ENCODE measurements at places on chromosomes 7 and 10. TPM values are rescaled to one million over a fixed set of nuclear protein-coding genes. Genes with fewer than 3 reads are reported as not detected.
A peak's percentile ranks its signal among the peaks of the same experiment; 100 is the strongest.

The PFKP gene
- 2.9 TPM for total RNA-seq

The NANOS1 gene
- total RNA-seq: 0.35 TPM

The KIAA1217 gene
- total RNA-seq: 13.4 TPM

The CDH23 gene
- total RNA-seq: 3.3 TPM

DNA sequence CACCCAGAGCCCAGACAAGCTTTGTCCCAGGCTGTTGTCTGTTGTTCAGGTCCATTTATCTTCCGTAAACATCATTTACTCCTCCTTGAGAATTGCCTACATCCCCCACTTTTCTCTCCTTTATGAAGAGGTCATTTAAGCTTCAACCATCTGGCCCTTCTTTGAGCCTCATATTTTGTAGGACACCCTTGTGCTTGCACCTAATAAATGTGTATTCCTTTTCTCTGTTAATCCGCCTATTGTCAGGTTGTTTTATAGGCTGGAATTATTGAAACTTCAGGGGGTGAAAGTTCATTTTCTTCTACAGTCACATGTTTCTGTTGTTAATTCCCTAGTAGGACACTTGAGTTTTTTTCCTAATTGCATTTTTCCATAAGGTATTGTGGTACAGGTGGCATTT lies 19.6 kb upstream of the CTTNBP2 start:
- H3K36me3 ChIP-seq: no peaks in the 10 kb centered on the region
- no peak for DNase-seq

DNA sequence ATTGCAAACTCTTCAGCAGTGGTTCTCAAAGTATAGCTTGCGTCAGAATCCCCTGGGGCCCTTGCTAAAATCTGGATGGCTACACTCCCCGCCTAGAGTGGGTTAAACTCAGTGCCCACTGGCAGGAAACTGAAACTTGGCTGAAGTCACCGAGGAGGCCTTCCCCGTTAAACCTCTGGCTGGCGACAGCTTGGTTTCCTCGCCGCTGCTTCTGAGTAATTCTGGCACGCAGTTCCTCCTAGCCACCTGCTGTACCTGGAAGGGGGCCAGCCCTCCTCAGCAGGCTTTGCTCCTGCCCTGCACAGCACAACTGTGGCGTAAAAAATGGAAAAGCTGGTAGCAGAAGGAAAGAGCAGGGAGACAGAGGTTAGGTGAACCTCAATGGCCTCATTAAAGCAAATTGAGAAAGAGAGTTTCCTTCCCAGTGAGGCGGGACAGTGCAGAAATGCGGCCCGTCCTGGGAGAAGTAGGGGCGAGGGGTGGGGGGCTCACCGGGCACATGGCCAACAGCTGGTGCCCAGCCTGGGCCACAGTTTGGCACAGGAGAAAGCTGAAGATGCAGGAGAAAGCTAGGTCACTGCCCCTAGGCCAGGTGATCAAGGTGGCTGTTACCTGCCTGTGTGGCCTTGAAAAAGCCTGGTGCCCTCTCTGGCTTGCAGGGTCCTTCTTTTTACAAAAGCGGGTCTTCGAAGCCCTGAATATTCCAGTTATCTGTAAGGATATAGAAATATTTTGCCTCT lies 46.6 kb downstream of the ALOX5 start:
- no peak overlapping the region for H3K4me3 ChIP-seq
- DNase-seq: peak; percentile 74
- no peaks in the 10 kb centered on the region for H3K36me3 ChIP-seq
- no peaks in the 10 kb centered on the region for H3K27me3 ChIP-seq
- H3K4me1 ChIP-seq: no peaks in the 10 kb centered on the region

DNA sequence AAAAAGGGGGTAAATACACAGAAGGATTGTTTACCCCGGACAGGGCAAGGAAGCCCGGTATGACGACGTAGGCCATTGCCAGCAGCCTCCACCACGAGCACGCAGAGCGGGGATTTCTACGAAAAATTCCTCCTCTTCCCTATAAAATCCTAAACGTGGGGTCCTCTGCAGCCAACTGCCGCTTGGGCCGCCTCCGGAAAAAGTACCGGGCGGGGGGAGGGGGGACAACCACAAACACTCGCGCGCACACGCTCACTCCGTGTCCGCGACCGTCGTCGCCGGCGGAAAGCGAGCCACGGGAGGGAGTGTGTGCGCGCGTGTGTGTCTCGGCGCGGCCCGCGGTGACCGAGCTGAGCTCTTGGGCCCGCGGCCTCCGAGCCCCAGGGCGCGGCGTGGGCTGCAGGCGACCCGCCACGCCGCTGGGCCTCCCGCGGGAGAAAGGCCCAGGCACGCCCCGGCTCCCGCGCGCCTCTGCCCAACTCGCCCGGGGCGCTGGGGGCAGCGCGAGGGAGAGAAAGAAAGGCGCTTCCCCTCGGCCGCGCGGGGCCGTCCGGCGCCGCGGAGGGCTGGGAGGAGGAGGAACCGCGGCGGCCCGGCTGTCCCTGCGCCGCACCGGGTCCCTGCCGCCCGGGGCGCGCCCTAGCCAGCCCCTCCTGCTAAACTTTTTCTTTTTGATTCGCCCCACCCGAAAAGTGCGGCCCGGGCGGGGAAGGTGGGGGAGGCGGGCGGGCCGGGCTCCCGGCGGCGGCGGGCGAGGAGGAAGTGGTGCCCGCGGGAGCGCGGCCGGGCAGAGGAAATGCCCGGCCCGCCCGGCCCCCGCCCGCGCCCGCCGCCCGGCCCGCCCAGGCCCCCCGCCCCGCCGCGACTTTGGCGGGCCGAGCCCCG lies 1.5 kb downstream of the CTBP2 start:
- DNase-seq: peak; percentile 60
- H3K27ac ChIP-seq: peak overlapping the region; percentile 91
- no peaks in the 10 kb centered on the region for H3K36me3 ChIP-seq
- peaks cover 35% of the 10 kb centered on the region for H3K27me3 ChIP-seq

DNA sequence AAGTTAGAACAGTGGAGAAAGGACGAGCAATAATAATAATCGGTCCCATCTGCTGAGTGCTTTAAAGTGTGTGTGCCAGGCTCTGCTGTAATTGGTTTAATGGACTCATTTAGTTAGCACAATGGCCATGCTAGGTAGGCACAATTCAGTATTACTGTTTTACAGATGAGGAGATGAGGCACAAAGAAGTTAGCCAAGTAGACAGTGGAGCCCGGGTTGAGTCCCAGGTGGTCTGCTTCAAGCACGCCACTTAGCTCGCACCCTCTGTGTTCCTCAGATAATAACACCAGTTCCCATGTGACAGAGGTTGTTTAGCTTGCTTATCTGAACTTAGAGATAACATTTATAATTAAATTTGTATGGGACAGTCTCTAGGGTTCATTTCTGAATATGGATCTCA lies 101.6 kb upstream of the GJD4 start:
- DNase-seq: no peak
- no peaks in the 10 kb centered on the region for H3K27me3 ChIP-seq
- H3K4me1 ChIP-seq: no peaks in the 10 kb centered on the region
- no peak overlapping the region for H3K4me3 ChIP-seq

- no peaks in the 10 kb centered on the region for H3K36me3 ChIP-seq
- H3K27me3 ChIP-seq: no peaks in the 10 kb centered on the region
- DNase-seq: no peak
- H3K4me3 ChIP-seq: no peak overlapping the region
- H3K27ac ChIP-seq: no peak overlapping the region
- no peaks in the 10 kb centered on the region for H3K4me1 ChIP-seq
These were observed 303.5 kb downstream of the KLF6 start for GRCh38 chr10:3481496-3481895.

DNA sequence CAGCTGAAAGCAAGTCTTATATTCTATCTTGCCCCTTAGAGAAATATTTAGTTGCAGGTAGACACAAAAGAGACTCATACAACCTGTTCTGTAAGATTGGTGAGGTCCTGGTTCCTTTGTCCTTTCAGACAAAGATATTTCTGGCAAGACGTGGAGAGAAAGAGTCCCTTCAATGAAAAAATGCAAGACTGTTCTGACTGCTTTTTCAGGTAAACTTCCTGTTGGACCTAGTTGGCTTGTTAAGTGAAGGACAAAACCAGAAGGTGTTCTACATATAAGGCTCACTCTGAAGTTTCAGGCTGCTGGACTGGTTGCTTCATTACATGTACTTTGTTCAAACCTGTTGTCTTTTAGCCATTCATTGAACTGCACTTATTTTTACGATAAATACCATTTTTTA lies 119.0 kb upstream of the PTPRZ1 start:
- H3K4me1 ChIP-seq: no peaks in the 10 kb centered on the region
- no peak overlapping the region for H3K27ac ChIP-seq
- H3K27me3 ChIP-seq: no peaks in the 10 kb centered on the region
- H3K4me3 ChIP-seq: no peak overlapping the region

GRCh38 chr10:86779220-86780017 lies 23.0 kb downstream of the BMPR1A start:
- H3K36me3 ChIP-seq: no peaks in the 10 kb centered on the region
- H3K4me1 ChIP-seq: peaks cover 4% of the 10 kb centered on the region
- H3K27me3 ChIP-seq: no peaks in the 10 kb centered on the region
- no peak overlapping the region for H3K27ac ChIP-seq
- no peak overlapping the region for H3K4me3 ChIP-seq

- no peak overlapping the region for H3K27ac ChIP-seq
- DNase-seq: no peak
- H3K27me3 ChIP-seq: no peaks in the 10 kb centered on the region
These were observed 70.6 kb downstream of the NEURL1 start for GRCh38 chr10:103564116-103564501.

GRCh38 chr10:95291365-95292039 lies 699 bp upstream of the PDLIM1 start:
- H3K4me1 ChIP-seq: no peaks in the 10 kb centered on the region
- no peaks in the 10 kb centered on the region for H3K27me3 ChIP-seq
- no peaks in the 10 kb centered on the region for H3K36me3 ChIP-seq
- H3K4me3 ChIP-seq: peak overlapping the region; percentile 81

GRCh38 chr10:56547163-56547562 lies 186.1 kb upstream of the ZWINT start:
- no peak overlapping the region for H3K27ac ChIP-seq
- no peaks in the 10 kb centered on the region for H3K27me3 ChIP-seq

DNA sequence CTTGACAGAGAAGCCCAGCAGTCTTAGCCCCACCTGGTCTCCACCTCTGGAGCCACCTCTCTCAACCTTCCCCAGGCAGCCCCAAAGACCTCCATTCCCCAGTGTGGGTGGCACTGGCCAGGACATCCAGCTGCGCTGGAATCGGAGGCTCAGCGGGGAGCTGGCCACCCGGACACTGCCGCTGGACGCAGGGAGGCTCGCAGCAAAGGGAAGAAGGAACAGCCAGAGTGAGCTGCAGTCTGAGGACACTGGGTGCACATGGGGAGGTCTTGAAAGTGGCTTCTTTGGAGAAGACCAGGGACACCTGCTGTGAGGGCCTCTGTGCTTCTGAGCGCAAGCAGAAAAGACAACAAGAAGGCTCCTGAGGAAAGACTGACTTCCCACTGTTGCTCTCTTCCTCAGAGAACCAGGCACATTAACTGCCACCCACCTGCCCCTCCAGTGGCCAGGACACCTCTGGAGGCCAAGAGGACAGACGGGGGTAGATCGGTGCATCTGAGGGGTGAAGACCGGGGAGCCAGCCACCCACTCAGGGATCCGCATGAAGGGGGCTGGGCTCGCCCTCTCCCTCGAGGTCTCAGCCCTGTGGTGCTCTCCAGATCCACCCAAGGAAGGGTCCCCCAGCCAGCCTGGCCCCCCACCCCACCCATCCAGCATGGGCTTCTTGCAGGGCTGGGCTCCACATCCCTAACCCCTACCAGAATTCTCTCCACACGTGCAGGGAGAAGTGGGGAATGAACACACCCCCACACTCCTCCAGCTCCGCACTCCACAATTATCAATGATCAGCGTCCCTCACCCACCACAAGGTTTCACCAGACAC lies 1.8 kb downstream of the CAMK2B start:
- DNase-seq: no peak
- H3K27me3 ChIP-seq: no peaks in the 10 kb centered on the region
- H3K4me1 ChIP-seq: peaks cover 21% of the 10 kb centered on the region
- no peak overlapping the region for H3K4me3 ChIP-seq
- peak overlapping the region; percentile 32 for H3K27ac ChIP-seq
- H3K36me3 ChIP-seq: no peaks in the 10 kb centered on the region

DNA sequence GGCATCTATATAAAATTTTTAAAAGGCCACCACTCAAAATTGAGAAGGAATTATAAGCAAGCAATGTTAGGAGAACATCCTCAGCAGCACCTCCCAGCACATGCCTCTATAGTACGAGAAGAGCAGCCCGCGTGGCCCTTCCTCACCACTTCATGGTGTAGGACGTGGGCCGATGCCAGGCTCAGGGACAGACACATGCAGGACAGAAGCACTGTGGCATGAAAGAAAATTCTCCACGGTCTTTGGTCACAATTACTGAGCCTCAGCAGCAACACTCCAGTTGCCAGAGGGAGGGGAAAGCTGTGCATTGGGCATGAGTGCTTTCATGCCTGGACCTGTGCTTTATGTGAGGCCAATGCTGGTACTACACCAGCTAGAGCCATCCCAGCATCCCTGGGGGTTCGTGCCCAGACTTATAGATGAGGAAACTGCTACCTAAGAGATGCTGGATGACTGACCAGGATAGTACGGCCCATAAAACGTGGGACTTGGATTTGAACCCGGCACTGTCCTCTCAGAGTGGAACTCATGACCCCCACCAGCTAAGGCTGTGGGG lies 164.7 kb downstream of the ADAM12 start:
- H3K27ac ChIP-seq: no peak overlapping the region
- no peaks in the 10 kb centered on the region for H3K36me3 ChIP-seq
- H3K4me3 ChIP-seq: no peak overlapping the region
- DNase-seq: no peak
- no peaks in the 10 kb centered on the region for H3K27me3 ChIP-seq

DNA sequence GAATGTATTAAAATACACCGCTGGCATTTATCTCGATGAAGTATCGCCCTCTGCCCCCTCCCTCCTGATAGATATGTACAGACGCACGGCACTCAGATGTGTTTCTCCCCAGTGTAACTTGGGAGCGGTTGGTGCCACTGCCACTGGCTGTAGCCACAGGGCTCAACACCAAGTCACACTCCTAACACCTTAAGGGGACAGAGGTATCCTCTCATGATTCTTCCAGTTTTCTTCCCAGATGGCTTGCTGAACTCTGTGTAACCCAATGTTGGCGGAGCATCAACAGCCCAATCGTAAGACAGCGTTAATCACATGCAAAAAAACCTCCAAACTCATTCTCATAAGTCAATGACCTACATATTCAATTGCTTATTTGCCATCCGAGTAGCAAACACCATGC lies 35.5 kb downstream of the CTBP2 start:
- no peak for DNase-seq
- H3K27me3 ChIP-seq: no peaks in the 10 kb centered on the region
- no peak overlapping the region for H3K4me3 ChIP-seq
- H3K36me3 ChIP-seq: no peaks in the 10 kb centered on the region
- no peak overlapping the region for H3K27ac ChIP-seq
- no peaks in the 10 kb centered on the region for H3K4me1 ChIP-seq

- no peak overlapping the region for H3K27ac ChIP-seq
- H3K4me1 ChIP-seq: no peaks in the 10 kb centered on the region
- no peak overlapping the region for H3K4me3 ChIP-seq
- DNase-seq: no peak
- H3K36me3 ChIP-seq: no peaks in the 10 kb centered on the region
These were observed 51.7 kb downstream of the HSPA12A start for GRCh38 chr10:116690356-116691322.

- H3K4me3 ChIP-seq: peak overlapping the region; percentile 25
- peak overlapping the region; percentile 94 for H3K27ac ChIP-seq
- DNase-seq: no peak
These were observed 3.0 kb upstream of the HOXA1 start for GRCh38 chr7:27098578-27099451.
